ENCODE measurements at places on chromosomes 2 and 18.

DNA sequence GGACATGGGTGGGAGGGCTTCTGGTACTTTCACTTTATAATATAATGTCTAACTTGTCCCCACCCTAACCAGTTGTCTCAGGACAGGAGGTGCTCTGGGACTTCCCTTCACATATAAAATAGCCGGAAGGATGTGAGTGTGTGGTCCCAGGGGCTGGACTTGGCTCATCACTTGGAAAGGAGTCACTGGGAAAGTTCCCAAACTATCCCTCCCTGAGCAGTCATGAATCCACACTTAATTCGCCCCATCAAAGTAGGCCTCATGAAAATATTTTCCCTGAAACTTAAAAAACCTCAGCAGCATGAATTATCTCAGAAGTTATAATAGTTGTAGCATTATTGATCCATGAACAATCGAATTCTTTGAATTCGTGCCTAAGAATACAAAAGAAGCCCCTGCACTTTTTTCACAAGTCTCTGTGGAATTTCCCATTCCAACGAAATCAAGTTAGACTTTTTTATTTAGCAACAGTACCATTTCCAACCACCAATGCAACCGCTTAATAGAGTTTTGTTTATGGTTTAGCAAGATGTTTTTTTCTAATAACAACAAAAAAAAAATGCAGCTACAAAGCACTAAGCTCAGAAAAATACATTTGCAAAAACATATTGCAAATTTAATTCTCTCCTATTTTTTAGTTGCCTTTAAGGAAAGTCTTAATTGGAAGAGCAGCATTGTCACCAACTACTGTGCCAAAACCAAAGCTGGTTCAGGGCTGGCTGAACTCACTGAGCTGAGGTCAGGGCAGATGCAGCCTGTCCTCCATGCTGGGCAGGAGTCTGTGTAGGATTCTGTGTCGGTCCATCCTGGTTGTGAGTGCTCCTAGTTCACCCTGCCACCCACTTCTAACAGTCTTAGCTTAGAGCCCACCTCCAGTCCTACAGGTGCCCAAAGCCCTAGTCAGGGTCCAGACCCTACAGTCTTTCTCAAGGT is 68.8 kb upstream of the SPTBN1 start:
- peak; percentile 48 for DNase-seq

GRCh38 chr2:223633656-223634055 is 31.5 kb upstream of the SCG2 start:
- DNase-seq = no peak

GRCh38 chr2:119126650-119127049 is 31.9 kb downstream of the C1QL2 start:
- peak; percentile 43 for DNase-seq

DNA sequence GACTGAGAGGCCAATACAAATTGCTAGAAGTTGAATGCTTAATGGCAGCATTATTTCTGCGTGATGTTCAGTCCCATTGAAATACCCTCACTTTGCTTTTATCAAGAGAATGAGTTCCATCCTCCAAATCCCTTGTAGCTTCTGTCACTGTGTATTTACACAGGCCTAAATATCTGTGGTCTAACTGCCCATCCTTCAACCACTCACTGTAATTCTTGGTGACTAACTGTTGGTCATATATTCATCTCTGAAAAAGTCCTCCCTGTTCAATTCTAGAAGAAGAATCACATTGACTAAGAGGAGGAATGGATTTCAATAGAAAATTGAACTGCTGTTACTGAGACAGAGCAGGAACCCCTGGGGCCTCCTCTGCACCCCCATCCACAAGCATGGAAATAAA is 74.2 kb upstream of the L3MBTL4 start:
- DNase-seq = peak; percentile 10

- DNase-seq = no peak
These were observed 14.9 kb downstream of the HJURP start for GRCh38 chr2:233839447-233839820.

- no peak for DNase-seq
These were observed 162.7 kb downstream of the DYSF start for GRCh38 chr2:71615767-71616730.

- DNase-seq = no peak
These were observed 19.5 kb upstream of the HNRNPLL start for GRCh38 chr2:38622210-38622609.

GRCh38 chr2:216073773-216074172 is 7.8 kb downstream of the PECR start:
- DNase-seq = no peak

DNA sequence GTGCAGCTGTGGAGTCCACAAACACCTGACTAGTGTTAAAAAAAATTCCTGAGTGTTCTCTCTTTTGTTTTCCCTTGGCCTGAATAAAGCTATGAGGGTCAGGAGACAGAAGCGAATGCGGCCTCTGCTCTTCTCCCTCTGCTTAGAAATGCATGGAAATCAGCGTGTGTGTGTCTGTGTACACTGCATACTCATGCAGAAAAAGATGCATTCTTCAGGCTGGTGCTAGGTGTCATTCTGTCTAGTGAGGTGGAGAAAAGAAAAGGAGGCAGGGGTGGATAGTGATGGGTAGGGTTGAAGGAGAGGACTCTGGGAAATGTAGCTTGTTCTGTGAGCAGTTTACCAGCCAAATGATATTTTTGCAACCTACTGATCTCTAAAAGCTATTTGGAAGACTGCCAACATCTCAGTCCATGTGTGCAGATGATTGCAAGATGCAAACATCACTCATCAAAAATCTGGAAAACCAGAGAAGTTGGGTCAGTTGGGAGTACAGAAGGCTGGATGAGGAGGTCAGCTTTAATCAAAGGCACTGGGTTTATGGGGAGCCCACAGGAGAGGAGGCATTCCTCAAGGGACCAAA is 177.7 kb downstream of the INSIG2 start:
- no peak for DNase-seq

DNA sequence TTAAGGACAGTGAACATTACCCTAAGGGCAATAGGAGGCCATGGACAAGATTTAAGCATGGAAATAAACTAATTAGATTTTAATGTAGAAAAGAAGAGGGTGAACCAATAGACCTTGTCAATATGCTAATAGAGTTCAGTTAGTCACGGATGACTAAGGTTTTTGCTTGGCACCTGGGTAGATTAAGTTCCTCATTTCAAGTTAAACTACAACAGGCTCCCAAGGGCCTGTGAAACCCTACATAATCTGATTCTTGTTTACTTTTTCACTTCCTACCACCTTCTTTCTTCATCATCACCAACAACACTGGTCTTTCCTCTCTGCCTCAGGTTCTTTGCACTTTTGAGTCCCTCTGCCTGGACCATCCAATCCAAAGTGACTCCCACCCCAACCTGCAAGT is 14.8 kb downstream of the SP110 start:
- no peak for DNase-seq

All from HT1080 (cell line).